Fibroblast of skin of abdomen (primary cell): ENCODE measurements at places on chromosomes 16 and 17.
A peak's percentile ranks its signal among the peaks of the same experiment; 100 is the strongest.

GRCh38 chr16:85027958-85028684 lies 526 bp downstream of the KIAA0513 start:
- no peak for DNase-seq

DNA sequence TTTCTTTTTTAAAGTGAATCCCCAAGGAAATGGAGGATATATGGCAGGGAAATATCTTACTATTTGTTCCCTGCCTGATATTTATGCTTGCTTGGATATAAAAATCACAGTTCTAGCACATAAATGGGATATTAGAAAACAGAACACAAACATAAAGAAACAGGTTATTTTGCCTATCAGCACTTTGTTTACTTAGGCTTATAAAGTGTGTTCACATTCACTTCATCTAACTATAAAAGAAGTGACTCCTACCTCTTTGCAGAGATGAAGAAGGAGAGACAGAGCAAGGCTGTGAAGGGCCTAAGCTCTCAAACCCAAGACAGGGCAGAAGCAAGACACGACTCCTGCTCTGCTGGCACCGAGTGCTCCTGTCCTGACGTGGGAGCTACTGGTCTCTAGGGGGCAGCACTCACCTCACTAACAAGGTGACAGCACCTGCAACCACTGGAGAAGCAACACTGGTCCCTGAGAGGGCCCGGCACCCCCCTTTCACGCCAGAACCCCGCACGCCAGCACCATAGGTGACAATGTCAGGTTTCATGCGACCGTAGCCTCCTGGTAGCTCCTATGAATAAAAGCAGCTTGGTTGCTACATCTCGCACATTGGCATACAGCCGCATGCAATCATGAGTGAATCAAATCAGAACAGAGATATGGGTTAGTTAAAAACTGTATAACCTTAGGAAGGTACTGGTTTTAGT lies 32.0 kb downstream of the MBTPS1 start:
- peak; percentile 40 for DNase-seq

GRCh38 chr17:40454613-40454995 lies 11.4 kb downstream of the IGFBP4 start:
- DNase-seq, result no peak

- no peak for DNase-seq
Measured at GRCh38 chr16:50198802-50199403, 45.8 kb downstream of the TENT4B start.

DNA sequence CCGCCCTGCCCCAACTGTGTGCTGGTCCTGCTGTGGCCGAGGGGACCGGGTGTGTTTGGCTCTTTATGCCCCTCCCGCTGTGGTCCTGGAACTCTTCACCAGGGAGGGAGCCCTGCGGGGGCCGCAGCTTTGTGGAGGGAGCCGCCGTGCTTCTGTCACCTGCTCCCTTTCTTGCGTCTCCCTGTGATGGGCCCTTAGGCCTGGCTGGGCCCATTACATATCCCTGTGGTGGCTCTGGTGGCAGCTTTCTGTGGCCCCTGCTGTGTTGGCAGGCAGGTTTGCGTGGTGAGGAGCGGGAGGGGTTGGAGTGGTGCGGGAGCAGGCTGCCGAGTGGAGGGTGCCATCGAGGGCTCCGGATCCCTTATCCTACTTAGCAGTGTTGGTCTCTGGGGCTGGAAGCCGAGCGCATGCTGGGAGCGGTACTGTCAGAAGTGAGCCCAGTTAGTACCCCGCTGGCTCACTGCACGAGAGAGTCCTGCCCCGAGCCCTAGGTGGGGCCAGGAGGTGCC lies 60.4 kb downstream of the PDPK1 start:
- no peak for DNase-seq

- DNase-seq, result no peak
Measured at GRCh38 chr16:3012246-3012645, 477 bp upstream of the CLDN9 start.

- DNase-seq, result peak; percentile 82
Measured at GRCh38 chr17:29158488-29159275, 21.5 kb downstream of the MYO18A start.

- DNase-seq, result no peak
Measured at GRCh38 chr16:89994389-89994720, 24.9 kb downstream of the DBNDD1 start.

- DNase-seq, result peak; percentile 34
Measured at GRCh38 chr17:33284022-33284421, 9.1 kb downstream of the ASIC2 start.

- DNase-seq, result peak; percentile 74
Measured at GRCh38 chr17:36591434-36592315, at the start of gene DHRS11. TSS of gene DHRS11 (plus strand) at chr17:36591879. CDS start at chr17:36592010, 131 bp downstream.

DNA sequence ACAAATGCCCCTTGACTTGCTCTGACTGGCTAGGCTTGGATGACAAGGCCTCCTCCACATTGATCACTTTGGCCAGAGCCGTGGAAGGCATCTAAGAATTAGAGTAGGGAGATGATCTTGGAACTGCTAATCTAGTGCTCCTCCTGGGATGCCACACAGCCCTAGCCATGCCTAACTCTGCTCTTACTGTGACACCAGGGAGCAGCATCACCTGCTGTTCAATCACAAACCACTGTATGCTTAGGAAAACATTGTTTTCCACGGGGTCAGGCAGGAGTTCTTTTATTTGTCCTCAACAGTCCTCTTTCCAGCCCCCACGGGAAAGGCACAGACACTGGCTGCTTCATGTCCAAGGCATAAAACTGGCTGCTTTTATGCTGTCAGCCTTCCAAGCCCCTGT lies 46.3 kb downstream of the C16orf78 start:
- no peak for DNase-seq

- no peak for DNase-seq
Measured at GRCh38 chr17:31623990-31624389, 232.5 kb downstream of the RAB11FIP4 start.

DNA sequence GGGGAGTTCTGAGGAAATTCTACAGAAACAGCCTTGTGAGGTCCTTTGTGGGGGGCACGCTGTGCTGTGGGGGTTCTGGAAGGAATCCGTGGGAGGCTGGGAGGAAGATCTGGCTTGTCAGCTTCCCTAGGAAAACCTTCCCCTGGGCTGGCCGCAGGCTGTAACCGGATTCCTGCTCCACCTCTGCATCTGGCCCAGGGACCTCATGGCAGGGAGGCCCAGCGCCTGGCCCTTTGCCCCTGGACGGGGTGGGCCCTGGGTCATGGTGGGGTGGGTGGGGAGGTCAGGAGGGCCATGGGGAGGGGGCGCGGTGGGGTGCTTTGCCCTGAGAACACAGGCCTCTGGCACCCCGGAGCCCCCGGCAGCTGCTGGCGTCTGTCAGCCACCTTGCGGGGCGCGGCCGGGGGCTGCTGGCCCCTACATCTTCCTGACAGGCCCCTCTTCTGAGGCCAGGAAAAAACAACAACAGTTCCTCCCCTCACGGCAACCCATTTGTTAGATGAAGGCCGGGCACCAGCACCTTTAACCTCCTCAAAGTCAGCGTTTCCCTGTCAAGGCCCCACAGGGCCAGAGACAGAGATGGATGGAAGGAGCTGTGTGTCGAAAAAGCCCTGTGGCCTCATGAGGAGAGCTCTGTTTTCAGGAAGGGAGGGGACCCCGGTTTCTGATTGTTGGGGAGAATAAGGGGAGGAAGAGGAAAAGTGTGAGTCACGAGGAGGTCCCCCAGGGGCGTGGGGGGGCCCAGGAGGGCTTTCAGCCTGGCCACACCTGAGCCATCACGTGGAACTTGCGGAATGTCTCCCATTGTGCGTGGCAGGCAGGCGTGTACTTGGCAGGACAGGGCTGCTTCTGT lies 3.6 kb upstream of the MEOX1 start:
- peak; percentile 15 for DNase-seq

GRCh38 chr16:77206533-77206932 lies 7.3 kb downstream of the SYCE1L start:
- no peak for DNase-seq

DNA sequence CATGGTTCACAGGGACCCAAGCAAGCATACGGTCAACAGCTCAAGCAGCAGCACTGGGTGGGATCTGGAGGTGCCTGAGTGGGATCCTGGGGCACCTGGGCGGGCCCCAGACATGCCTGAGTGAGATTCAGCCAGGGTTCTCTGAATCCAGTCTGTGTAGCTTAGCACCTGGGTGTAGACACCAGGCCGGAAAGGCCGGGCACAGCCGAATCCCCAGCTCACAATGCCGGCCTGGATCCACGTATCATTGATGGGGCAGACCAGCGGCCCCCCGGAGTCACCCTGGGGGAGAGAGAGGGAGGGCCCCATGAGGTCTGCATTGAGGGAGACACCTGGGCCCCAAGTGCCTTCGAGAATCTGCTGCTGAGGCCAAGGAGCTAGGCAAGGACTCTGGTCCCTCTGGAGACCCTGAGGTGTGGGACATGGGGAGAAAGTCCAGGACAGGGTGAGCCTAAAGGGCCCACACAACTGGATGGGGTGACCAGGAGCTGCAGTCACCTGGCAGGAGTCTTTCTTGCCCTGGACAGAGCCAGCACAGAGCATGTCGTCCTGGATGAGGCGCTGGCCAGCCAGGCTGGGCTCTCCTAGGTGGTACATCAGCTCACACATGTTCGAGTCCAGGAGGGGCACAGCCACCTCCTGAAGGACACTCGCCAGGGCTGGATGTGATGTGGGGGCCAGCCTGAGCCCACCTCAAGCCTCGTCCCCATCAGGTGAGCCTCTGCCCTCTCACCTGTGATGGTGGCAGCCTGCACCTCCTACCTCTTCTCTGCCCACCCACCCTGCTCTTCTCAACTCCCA lies 9.7 kb downstream of the ZG16B start:
- DNase-seq, result no peak

DNA sequence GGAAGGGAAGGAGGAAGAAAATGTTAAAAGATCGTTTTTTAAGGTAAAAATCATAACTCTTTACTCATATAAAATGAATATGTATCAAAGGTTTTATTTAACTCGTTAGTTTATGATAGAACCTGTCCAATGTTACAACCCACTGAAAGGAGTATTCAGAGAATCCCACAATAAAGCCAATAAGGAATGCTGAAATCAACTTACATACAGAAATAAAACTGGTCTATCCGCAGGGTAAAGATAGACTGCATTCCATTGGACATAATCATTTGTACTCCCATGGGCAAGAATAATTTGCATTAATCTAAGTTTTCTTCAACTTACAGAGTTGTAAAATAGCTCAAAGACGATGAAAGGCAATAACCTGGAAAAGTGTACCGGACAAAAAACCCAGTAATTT lies 17.9 kb upstream of the BEAN1 start:
- DNase-seq, result peak; percentile 74

- no peak for DNase-seq
Measured at GRCh38 chr16:54284319-54284930, 2.2 kb downstream of the IRX3 start.

DNA sequence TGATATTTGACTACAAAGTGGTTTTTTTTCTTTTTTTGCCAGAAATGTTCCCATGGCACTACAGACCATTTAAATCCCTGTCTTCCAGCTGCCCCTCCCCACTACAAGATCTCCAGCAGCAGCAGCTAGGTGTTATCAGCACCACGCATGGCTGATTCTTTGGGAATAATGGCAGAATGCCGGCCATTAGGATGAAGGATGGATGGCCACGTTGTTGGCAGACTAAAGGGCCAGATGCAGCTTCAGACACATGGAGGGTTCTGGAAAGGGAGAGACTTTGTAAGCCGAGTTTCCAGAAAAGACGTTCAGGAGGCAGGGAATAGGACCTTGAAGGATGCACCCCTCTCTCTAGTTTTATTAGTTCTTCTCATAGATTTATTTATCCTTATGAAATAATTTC lies 10.3 kb upstream of the MED9 start:
- no peak for DNase-seq

- DNase-seq, result peak; percentile 44
Measured at GRCh38 chr17:60473788-60474187, 51.5 kb downstream of the CHCT1 start.

DNA sequence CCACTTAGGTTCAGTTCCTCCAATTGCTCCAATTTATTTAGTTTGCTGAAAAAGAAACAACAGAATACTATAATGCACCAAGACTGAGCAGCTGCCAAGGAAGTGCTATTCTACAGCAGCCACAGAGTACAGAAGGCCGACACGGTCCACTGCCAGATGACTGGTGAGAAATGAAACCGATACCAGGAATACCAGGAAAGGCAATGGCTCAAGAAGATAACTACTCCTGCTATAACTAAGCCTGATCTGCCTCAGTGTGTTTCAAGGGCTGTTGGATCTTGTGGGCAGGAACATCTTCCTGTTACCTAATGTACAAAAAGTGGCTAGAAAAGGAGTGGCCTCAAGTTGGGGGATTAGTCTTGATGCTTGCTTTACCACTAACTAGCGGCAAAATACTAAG lies 32.8 kb downstream of the MARVELD3 start:
- DNase-seq, result no peak

- peak; percentile 67 for DNase-seq
Measured at GRCh38 chr17:59752446-59752845, 45.0 kb downstream of the VMP1 start.

- peak; percentile 94 for DNase-seq
Measured at GRCh38 chr16:89922477-89922883, 662 bp upstream of the TUBB3 start.

DNA sequence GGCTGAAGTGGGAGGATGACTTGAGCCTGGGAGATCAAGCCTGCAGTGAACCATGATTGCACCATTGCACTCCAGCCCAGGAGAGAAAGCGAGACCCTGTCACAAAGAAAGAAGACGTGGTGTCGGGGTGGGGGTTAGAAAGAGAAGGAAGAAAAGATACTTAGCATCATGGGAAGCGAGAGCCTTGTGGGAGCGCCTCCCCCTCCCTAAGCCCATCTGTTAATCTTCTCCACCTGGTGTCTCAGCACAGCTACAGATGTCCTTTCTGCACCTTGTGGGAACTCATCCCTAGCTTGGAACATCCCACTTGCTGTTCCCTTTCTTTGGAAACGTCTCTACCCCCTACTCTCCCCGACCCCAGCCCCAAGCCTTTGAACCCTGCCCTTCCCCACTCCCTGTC lies 6.0 kb downstream of the ZNF688 start:
- DNase-seq, result no peak

DNA sequence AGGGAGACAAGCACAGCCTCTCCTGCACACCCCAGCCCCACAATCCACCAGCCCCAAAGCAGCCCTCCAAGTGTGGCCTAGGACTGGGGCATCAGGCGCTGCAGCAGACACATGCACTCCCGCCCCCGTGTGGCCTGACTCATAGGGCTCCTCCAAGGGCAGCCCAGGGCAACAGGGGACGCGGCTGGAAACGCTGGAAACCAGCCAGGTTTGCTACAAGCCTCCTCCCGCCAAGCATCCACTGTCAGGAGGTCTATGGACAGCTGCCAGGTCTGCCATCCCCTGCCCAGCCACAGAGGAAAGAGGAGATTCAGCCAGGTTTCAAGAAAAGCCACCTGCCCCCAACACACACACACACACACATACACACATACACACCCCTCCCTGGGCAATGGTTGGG lies 25.8 kb downstream of the SRCIN1 start:
- peak; percentile 17 for DNase-seq

- no peak for DNase-seq
Measured at GRCh38 chr16:72856797-72857196, 191.1 kb downstream of the ZFHX3 start.

GRCh38 chr17:76998839-76999238 lies 130.6 kb downstream of the MGAT5B start:
- no peak for DNase-seq

- DNase-seq, result no peak
Measured at GRCh38 chr17:41505809-41506767, 676 bp upstream of the KRT13 start.
